ENCODE measurements at places on chromosomes 11 and 22. TPM values are rescaled to one million over a fixed set of nuclear protein-coding genes. Genes with fewer than 3 reads are reported as not detected.

- no peak for DNase-seq
These were observed 17.4 kb upstream of the SCUBE1 start for GRCh38 chr22:43360576-43360975.

GRCh38 chr11:117239295-117239694 lies 6.8 kb downstream of the RNF214 start:
- DNase-seq: peak; percentile 59

GRCh38 chr11:101706541-101706940 lies 122.7 kb upstream of the TRPC6 start:
- DNase-seq: no peak

- no peak for DNase-seq
These were observed 315.7 kb upstream of the C11orf87 start for GRCh38 chr11:109106151-109106906.

DNA sequence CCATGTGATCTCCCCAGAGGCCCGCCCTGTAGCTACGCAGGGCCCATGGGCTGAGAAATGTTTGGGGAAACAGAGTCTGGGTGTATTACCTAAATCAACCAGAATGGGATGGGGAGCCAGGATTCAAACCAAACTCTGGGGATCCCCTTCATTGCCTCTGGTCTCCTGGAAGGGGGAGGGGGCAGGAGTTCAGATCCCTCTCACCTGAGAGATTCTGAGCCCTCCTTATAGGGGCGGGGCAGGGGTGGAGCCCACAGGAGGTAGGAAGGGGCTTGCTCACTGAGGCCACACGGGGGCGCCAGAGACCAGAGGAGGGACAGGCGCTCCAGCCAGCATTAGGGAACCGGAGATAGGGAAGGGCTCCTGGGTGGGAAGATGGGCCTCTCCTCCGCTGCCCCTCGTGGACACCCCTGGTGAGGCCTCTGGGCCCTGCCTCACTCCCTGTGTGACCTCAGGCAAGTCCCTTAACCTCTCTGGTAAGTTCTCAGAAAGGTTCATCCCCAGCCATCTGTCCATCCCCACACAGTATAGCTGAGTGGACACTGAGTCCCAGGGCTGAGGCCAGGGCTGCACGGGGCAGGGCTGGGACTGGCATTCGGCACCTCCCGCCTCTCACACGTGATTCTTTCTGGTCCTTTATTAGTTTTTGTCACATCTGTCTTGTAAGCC lies 2.7 kb upstream of the CDC42BPG start:
- peak; percentile 85 for DNase-seq

- no peak for DNase-seq
These were observed 80.5 kb downstream of the TEAD1 start for GRCh38 chr11:12754582-12755234.

GRCh38 chr11:111982019-111982464 lies 43.2 kb upstream of the DLAT start:
- peak; percentile 59 for DNase-seq

- DNase-seq: no peak
These were observed 28.7 kb downstream of the MPPED1 start for GRCh38 chr22:43440556-43440955.

GRCh38 chr11:124070915-124071622 lies 29.9 kb upstream of the OR10G7 start:
- DNase-seq: peak; percentile 88

GRCh38 chr11:130858215-130858614 lies 58.1 kb downstream of the SNX19 start:
- DNase-seq: no peak

- DNase-seq: no peak
These were observed 13.4 kb downstream of the AP5B1 start for GRCh38 chr11:65767406-65767805.

GRCh38 chr11:101458161-101458560 lies 125.6 kb downstream of the TRPC6 start:
- no peak for DNase-seq

GRCh38 chr22:32995335-32995734 lies 62.8 kb downstream of the SYN3 start:
- no peak for DNase-seq

DNA sequence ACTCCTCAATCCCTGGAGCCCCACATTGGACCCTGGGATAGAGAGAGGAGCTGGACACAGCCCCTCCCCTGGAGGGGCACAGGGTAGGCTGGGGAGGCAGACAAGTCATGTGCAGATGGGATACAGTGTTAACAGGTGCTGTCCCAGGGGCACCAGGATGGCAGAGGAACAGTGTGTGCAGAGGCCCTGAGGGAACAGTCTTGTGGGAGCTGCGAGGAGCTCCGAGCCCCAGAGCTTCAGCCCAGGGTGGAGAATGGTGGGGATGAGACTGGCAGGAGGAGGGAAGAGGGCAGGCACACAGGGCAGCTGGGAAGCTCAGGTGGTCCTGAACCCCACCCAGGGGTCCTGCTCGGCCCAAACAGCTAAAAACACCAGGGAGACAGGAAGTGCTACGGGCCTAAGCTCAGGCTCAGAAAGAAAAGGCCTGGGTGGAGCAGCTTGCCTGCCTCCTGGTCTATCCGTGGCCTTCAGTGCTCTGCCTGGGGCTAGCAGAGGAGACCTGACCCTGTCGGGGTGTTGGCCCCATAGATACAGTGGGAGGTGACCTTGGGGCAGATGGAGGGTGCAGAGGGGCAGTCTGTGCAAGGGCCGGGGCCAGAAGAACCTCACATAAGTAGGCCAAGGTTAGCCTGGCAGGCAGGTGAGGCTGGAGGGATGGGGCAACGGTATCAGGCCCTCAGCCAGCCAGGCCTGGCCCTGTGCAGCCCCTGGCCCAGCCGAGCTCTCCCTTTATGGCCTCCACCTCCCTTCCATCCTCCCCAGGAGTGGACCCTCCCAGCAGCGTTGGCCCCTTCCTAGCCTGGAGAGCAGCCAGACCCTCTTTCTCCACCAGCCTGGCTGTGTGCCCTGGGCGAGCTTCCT lies 15.4 kb downstream of the CAPN5 start:
- DNase-seq: no peak

DNA sequence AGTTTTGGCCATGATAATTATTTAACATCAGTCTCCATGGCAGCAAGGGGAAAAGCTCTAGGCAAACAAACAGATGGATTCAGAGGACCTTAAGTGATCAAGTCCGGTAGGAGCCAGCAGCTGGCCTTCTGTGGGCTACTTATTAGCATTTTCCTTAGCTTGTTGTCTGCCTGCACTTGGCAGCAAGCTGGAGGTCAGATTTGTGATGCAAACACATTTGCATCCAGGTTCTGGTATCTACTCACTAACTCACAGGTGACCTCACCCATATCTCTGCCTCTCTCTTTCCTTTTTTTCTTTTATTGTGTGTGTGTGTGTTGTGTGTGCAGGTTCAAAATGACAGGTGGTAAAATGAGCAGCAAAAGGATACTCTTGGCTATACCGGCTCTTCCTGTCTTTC lies 32.3 kb downstream of the ARHGAP42 start:
- no peak for DNase-seq

The DDT gene
- 89.5 TPM for total RNA-seq

The SEC14L6 gene
- 0.15 TPM for total RNA-seq

The TBC1D22A gene
- 32.9 TPM for total RNA-seq

The SRRD gene
- 28.5 TPM for total RNA-seq
